D721Med (cell line): ENCODE measurements at places on chromosomes 16 and 17.

GRCh38 chr16:74297145-74297665 is 591 bp downstream of the PSMD7 start:
- DNase-seq = no peak

DNA sequence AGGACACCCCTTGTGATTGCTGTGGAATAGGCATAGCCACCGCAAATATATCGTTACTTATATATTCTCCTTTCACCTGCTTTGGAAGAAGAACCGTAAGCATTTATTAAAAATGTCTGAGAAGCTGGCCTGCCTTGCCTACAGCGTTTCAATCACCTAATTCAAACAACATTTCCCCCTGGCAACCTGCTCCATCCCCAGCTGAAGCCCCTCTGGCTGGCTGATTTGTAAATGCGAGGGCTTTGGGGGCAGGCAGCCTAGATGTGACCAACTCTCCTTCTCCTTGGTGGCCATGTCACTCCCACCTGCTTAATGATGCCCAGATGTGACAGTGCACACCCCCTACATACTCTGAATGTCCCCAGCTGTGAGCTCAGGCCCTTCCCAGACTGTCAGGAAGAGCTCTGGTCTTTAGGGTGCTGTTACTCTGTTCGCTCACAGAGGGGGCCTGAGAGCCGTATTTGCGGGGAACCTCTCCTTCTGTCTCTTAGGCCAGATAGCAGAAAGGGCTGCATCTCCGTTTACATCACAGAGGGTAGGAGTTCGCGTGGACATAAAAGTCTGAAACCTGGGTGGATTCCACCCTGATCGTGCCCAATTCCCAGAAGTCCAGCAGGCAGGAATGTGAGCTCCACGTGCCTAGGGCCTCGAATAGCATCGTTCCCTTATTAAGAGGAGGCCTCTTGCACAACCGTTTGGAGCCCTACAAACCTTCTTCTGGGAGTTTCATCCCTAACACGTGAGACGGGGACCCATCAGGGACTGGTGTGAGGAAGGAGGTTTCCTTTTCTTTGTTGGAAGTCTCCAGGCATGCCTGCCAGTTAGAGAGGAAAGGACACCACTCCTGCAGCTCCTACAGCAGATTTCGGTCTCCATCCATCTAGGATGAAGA is 2.4 kb upstream of the SDK2 start:
- no peak for DNase-seq

DNA sequence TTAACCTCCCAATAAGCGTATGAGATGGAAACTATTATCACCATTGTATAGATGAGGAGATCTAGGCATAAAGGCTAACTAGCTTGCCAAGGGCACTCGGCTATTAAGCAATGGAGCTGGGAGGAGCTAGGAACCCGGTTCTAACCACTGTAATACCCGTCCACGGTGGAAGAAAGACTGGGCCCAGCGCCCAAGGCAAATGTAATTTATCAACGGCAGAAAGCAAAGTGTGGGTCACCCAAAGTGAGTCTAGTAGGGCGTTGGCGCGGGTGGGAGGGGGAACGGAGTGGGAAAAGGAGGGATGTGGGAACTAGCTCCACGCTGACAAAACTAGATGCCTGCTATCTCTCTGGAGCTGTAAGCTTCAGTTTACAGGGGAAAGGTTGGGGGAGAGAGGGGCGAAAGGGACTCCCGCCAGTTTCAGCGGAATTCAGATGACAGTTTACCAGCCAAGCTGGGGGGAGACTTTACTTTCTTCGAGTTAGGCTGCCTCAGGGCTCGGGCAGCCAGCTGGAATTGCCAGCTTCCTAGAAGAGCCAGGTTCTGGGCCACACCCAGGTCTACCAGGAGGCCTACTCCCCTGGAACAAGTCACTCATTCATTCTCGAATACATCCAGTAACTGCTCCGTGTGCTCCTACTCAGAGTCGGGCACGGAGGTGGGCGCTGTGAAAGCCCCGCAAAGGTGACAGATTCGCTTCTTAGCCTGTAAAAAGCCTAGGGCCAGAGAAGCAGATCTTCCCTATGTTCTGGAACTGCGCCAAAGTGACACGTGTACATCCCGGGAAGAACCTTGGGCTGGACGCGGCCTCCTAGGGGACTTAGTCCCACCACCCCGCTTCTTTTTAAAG is 837 bp downstream of the LRRC59 start:
- DNase-seq = no peak

DNA sequence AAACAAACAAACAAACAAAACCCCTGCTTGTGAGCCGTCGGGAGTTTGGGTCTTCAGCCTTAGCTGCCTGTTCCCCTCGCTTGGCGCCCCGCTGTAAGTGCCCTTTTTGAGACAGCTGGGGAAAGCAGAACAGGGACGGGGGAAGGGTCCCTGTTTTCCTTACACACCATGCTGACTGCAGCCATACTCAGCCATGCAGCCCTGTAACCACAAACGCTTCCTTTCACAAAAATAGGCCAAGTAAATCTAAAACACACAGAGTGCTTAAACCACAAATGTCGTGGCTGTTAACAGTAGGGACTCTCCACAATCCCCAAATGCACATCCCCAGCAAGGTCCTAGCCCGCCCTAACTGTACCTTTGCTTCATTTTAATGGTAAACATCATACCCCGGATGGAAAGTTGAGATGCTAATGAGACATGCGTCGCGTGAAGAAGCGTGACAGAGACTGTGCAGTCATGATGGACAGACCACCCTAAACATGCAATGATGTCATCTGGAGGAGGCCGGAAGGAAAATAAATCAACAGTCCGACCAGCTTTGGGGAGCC is 129.9 kb downstream of the MGAT5B start:
- DNase-seq = no peak

- no peak for DNase-seq
These were observed 5.0 kb downstream of the CA4 start for GRCh38 chr17:60154616-60155426.

GRCh38 chr17:40559954-40560591 is 5.2 kb downstream of the CCR7 start:
- peak; percentile 96 for DNase-seq

- no peak for DNase-seq
These were observed 8.3 kb downstream of the BAIAP3 start for GRCh38 chr16:1341495-1342420.

DNA sequence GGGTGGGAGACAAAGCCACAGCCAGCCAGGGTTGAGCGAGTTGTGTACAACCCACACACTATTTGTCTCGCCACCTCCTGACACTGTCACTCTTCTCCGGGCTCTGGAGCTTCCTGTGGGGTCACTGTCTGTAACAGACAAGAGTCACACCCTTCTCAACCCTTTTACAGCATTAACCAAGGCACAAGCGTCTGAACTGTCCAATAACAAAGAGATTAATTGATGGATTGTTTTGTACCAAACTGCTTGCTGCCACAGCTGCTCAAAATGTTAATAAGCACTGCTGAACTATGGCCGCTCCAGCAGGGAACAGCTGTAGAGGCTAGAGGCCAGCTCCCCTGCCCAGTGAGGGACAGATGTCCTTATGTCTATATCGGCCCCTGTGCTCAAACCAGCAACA is 25.2 kb upstream of the HYDIN start:
- no peak for DNase-seq

DNA sequence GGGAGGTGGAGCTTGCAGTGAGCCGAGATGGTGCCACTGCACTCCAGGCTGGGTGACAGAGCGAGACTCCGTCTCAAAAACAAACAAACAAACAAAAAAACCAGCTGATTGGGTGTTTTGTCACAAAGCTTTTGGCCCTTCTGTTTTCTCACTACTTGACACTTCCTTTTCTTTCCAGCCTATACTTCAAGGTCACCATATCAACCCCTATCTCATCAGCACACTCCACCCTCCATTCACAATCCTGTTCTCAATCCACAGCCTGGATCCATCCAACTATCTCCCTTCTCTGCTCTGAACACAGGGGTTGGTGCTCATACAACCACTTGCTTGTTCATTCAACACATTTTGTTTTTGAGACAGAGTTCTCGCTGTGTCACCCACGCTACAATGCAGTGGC is 6.6 kb upstream of the MED11 start:
- no peak for DNase-seq

- no peak for DNase-seq
These were observed 62.0 kb downstream of the TMEM132E start for GRCh38 chr17:34641368-34641767.

DNA sequence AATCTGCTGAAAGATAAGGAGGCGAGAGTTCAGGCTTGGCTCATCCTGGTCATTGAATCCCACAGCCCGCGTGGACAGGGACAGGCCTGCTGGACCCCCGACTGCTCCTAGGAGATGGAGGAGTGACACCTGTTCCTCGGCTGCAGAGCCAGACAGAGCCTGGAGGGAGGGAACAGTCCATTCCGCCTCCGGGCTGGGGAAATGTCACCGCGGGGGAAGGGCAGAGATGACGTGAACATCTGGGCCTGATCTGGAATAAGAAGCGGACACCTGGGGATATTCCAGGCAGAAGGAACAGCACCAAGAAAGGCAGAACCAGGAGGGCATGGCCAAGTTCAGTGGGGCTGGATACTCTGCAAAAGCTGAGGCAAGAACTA is 1.5 kb downstream of the ZNF747 start:
- no peak for DNase-seq

- DNase-seq = no peak
These were observed 711.1 kb upstream of the SOX9 start for GRCh38 chr17:71409712-71410111.

DNA sequence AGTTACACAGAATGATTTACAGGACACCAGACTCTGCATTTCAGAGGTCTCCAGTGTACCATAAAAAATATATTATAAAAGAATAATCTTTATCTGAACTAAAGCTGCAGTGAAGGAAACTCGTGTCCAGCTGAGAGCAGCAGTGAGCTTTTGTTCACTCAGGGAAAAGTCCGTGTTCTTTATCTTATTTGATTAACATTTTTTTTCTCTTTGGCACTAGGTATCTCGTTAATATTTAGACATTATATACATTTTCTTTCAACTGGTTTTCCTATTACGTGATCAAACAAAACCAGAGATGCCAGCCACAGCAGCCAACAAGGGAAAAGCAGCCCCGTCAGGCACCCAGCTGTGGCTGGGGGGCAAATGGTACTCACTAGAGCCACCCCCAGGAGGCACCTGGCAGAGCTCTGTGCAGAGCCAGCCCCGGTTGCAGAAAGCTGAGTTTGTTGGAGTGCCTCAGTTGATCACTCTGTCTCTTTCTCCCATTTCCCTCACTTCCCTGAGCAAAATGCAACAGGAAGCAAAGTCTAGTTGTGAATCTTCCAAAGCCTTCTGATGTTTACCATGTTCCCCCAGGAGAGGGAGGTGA is 1.1 kb upstream of the HS3ST4 start:
- no peak for DNase-seq

DNA sequence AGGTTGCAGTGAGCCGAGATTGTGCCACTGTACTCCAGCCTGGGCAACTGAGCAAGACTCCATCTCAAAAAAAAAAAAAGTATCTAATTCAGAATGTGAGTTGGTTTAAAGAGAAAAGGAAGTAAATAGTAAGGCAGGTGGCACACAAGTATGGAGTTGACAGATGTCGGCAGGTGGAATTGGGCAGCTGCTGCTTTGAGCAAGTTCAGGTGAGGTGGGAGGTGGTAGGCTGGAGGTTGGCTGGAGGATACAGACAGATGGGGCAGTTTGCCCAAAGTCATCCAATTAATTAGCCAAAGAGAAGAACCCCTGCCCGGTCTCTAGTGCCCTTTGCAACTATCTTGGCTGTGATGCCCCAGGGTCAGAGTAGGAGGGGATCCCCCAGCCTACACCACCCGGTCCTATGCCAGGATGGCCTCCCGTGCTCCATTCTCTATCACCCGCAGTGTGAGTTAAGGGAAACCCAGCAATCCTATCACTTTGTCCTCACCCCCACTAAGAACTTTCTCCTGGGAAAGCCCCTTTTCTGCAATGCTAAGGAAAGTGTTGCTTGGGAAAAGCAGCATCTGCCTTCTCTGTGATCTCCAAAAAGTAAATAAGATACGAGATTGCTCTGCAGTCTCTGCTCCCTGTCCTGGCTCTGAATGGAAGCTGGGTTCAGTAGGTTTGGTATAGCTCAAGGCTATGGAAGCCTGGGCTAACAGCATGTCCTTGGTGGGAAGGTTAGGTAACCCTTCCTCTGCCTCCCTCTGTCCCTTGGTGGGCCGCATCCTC is 32.2 kb downstream of the SLC12A3 start:
- DNase-seq = no peak

GRCh38 chr17:57375040-57375769 is 118.9 kb downstream of the MSI2 start:
- DNase-seq = no peak

GRCh38 chr17:11178581-11178980 is 62.4 kb upstream of the SHISA6 start:
- DNase-seq = no peak
